GOT3 (cell line): ENCODE measurements at places on chromosomes 4 and X.

- DNase-seq: no peak
Observed at GRCh38 chrX:50081282-50081889, 119.4 kb downstream of the AKAP4 start.

DNA sequence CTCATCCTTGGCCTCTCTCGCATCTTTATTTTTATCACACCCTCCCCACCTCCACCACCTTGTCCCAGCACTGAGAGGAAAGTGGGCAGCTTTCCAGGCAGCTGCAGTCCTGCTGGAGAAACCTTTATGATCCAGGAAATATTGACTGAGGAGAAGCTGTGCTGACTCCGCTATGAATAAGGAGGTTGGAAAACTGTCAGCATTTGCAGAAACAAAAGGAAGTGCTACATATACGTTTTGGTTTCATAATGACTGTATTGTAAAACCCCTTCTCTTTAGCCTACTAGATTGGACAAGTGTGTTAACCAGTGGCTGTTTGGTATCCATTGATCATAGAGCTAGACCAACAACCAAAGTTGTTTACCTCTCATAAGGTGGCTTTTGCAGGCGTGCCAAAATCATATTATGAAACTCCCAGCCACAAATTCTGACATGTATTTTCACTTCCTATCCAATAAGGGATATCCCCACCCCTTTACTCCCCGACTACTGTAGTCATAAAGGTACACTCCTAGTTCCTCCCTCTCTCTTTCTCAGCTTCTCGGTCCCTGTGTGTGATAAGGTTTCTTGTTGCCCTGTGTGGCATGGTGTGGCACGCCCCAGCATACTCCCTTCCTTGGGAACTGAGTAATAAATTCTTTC lies 88.4 kb downstream of the GPR143 start:
- no peak for DNase-seq

- no peak for DNase-seq
Observed at GRCh38 chr4:96483308-96484030, 643.6 kb downstream of the PDHA2 start.

- DNase-seq: no peak
Observed at GRCh38 chr4:99853999-99854398, 37.4 kb downstream of the DAPP1 start.

- no peak for DNase-seq
Observed at GRCh38 chrX:153476666-153477363, 6.4 kb upstream of the HAUS7 start.

GRCh38 chr4:156347412-156348075 lies 393.9 kb upstream of the CTSO start:
- DNase-seq: no peak

DNA sequence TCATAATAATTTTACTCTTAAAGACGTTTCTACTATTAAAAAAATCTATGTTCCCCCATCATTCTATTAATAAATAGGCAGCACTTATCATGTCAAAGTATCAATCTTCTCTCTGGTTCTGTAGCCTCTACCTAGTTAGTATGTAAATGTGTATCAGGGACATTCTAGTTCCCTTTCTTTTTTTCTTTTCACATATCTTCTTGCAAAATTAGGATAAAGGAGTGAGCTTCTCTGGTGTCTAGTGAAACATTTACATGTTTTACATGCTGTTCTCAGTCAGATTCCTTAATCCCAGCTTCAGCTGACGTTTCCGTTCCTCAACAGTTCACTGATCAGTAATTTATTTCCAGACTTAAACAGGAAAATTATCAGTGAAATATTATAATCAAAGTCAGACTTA lies 11.8 kb downstream of the PCDH10 start:
- no peak for DNase-seq

DNA sequence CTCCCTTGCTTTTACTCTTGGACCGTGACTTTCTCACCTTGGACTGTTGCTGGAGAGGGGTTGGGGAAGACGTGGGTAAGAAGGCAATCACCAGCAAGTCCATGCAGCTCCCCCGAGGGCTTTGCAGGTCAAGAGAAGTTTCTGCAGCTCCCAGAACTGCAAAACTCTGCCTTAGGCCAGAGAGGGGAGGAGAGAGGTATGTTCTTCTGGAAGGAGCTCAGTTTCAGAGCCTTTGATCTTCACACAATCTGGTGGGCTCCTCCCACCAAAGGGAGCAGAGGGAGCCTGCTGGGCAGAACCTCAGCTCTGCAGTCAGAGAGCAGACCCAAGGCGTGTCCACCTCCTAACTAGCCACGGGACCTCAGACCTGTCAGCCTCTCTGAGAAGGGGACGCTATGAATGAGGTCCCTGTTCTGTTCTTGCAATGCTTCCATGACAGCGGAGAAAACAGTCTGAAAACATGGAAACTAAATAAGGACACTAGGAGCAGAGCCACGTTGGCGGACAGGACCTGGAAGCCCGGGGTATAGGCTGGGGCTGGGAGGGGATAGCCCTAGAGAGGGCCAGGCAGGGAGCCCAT lies 92.8 kb downstream of the EVC2 start:
- DNase-seq: no peak

DNA sequence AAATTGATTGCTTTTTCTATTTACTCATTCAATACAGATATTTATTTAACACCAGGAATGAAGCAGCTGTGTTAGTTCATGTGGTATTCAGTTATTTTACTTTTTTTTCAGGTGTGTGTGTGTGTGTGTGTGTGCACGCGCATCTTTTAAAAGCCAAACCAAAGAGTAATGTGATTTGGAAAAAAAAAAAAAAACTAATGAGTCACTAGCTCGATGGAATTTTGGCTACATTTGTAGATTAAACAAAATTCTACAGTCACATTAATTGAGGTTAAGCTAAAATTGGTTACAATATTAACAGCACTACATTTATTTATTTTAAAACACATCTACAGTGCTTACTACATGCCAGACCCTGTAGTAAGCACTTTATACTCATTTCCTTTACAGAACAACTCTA lies 66.8 kb downstream of the HHIP start:
- no peak for DNase-seq
